ENCODE measurements at places on chromosomes 1 and 21.

- no peak for DNase-seq
Observed at GRCh38 chr1:183694066-183694465, 41.0 kb upstream of the APOBEC4 start.

- no peak for DNase-seq
Observed at GRCh38 chr1:66274634-66275033, 259.3 kb upstream of the SGIP1 start.

DNA sequence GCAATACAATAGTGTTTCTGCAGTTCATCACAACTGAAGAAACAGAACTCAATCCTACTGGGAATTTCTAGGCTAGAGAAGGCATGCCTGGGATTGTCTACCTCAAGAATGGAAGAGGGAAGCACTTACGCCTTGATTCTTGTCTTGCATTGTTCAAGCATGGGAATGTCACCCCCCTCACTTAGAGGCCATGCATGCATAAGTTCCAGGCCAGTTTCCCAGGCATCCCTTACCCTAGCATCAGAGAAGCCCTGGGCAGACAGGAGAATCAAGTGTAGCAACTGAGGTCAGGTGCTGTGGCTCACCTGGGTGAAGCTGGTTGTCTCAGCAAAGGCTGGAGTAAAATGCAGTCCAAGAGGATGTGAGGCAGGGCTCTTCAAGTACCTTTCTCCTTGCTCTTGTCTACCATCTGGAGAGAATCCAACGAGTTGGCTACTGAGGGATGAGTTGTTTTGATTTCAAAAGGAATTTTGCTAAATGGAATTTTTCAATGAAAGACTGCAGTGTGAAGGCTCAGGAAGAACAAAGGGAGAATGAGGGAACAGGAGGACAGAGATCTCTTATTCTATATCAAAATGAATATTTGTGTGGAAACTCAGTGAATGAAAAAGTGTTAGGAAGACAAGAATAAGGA, 174.3 kb downstream of the NEK7 start:
- DNase-seq: no peak

- DNase-seq: no peak
Observed at GRCh38 chr1:211630236-211631081, 45.0 kb downstream of the NEK2 start.

Data from activated T-cell treated with anti-CD3 and anti-CD28 coated beads for 4 hours (primary cell).